Activated CD4-positive, alpha-beta T cell treated with anti-CD3 and anti-CD28 coated beads, Interleukin-2, amount 10 ng/mL, durations not matched to agents 7 days and 5 days (primary cell): ENCODE measurements at places on chromosomes 2 and 18. TPM values are rescaled to one million over a fixed set of nuclear protein-coding genes. Genes with fewer than 3 reads are reported as not detected.

- no peak for DNase-seq
- peaks cover 26% of the 10 kb centered on the region for H3K36me3 ChIP-seq
- H3K4me1 ChIP-seq, result peaks cover 20% of the 10 kb centered on the region
- H3K4me3 ChIP-seq, result peak overlapping the region; percentile 82
Measured at GRCh38 chr2:97645112-97645694, 659 bp upstream of the COX5B start.

DNA sequence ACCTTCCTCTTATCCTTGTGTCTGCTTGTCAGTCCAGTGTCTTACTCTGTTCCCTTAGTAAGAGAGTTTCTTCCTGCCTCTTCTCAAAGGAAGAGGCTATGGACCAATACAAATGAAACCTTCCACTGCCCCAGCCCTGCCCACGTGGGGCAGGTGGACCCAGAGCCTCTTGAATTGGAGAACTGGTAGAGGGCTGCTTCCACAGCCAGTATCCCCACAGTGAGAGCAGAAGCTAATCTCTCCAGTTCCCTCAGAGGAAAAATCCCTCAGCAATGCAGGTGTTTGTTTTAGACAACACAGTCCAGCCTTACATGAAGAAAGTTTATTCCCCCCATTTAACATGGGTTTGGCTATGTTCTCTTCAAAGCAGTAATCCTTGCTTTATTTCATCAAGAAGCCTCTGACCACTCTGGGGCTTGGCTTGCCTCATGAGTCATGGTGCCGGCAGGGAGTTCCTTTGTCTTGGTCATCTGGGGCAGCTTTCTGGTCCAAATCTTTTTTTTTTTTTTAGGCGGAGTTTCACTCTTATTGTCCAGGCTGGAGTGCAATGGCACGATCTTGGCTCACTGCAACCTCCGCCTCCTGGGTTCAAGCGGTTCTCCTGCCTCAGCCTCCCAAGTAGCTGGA is 6.5 kb upstream of the CYBRD1 start:
- H3K27ac ChIP-seq, result no peak overlapping the region
- H3K36me3 ChIP-seq, result no peaks in the 10 kb centered on the region
- no peak for DNase-seq
- H3K27me3 ChIP-seq, result peaks cover 13% of the 10 kb centered on the region
- H3K4me1 ChIP-seq, result peaks cover 5% of the 10 kb centered on the region

GRCh38 chr18:7990670-7991069 is 423.6 kb downstream of the PTPRM start:
- no peaks in the 10 kb centered on the region for H3K27me3 ChIP-seq
- no peak for DNase-seq
- no peaks in the 10 kb centered on the region for H3K4me1 ChIP-seq
- H3K27ac ChIP-seq, result no peak overlapping the region
- H3K36me3 ChIP-seq, result no peaks in the 10 kb centered on the region

DNA sequence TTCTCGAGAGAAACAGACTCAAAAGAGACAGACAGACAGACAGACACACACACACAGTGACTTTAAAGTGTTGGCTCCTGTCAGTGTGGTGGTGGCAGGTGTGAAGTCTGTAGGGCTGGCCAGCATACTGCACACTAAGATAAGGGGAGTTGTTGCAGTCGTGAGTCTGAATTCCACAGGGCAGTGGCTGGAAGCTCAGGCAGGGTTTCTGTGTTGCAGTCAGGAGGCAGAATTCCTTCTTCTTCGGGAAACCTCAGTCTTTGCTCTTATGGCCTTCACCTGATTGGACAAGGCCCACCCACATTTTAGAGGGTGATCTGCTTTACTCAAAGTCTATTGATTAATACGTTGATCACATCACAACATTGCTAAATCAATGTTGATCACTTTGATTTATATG is 478.4 kb upstream of the HS6ST1 start:
- H3K27me3 ChIP-seq, result no peaks in the 10 kb centered on the region
- H3K4me3 ChIP-seq, result no peak overlapping the region
- H3K27ac ChIP-seq, result no peak overlapping the region
- DNase-seq, result no peak
- H3K4me1 ChIP-seq, result no peaks in the 10 kb centered on the region

DNA sequence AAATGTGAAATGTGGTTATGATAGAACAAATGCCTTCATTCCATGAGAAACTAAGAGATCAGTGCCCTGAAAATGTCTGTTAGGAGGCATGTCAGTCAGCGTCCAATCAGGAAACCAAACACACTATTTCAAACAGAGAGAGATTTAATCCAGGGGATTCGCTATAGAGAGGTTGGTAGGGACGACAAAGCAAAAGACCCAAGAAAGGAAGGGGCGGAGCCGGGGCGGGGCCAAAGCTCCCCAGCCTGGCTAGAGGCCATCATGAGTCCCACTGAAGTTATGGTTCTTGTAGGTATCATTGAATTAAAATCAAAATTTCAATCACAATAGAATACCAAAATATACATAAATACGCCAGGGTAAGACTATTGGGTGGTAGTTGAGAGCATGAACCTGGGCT is 32.9 kb upstream of the RNF149 start:
- H3K36me3 ChIP-seq, result no peaks in the 10 kb centered on the region
- DNase-seq, result peak; percentile 40
- H3K4me3 ChIP-seq, result no peak overlapping the region

Gene MC5R
- total RNA-seq, result not detected

Gene DPYSL5
- not detected for total RNA-seq

Gene ADI1
- total RNA-seq, result 48.2 TPM

Gene MATN3
- not detected for total RNA-seq

Gene SCTR
- total RNA-seq, result not detected

Gene COL6A3
- total RNA-seq, result 0.87 TPM
